ENCODE measurements at places on chromosomes 3 and 15.

GRCh38 chr15:81921163-81921562 is 124.7 kb downstream of the MEX3B start:
- DNase-seq = no peak

DNA sequence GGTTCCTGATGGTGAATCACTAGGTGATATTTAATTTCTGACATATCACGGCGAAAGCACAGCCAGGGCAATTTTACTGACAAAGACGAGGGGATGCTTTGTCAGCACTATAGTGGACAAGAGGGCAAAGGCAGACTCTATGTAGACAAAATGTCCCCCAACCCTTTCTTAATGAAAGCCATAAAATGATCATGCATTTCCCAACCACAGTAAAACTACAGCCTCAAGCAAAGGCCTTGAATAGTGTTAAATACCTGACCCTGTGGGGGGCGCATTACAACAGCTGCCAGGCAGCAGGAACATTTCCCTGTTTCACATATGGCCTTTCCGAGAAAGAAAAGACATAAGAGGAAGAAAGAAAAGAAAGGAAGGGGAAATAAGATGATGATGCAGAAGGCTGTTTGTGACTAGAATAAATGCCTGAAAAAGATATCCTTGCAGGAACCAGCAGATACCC is 49.5 kb downstream of the GLDN start:
- DNase-seq = no peak

DNA sequence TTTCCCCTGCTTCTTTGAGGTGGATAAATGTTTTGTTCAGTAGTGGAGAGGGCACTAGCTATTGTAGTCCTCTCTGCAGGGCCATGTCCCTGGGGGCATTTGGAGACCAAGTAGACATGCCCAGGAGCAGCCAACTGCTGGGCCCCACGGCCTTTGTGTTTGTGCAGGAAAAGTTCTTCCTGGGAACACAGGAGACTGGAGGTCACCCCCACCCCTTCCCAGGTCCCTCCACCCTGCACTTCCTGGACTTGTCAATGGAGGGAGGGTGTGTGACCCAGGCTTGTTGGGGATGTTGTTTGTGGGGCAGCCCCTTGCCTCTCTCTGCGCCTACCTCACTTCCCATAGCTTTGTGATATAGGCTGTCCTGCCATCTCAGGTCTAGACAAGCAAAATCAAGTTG is 317.0 kb upstream of the LRRFIP2 start:
- DNase-seq = no peak

DNA sequence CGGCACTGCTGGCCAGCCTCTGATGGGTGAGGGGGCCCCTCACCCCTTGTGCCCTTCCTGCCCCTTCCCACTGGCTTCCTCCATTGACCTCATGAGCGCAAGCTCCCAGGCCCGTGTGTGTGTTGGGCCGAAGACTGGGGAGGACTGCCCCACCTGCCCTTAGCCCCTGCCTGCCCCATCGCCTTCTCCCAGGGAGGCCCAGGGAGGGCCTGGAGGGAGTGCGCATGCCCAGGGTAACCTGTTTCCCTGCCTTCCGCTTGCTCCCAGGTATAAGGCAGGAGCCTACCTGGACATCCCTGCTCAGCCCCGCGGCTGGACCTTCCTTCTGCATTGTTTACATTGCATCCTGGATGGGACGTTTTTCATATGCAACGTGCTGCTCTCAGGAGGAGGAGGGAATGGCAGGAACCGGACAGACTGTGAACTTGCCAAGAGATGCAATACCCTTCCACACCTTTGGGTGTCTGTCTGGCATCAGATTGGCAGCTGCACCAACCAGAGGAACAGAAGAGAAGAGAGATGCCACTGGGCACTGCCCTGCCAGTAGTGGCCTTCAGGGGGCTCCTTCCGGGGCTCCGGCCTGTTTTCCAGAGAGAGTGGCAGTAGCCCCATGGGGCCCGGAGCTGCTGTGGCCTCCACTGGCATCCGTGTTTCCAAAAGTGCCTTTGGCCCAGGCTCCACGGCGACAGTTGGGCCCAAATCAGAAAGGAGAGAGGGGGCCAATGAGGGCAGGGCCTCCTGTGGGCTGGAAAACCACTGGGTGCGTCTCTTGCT is 8.8 kb downstream of the DLL4 start:
- DNase-seq = peak; percentile 42

DNA sequence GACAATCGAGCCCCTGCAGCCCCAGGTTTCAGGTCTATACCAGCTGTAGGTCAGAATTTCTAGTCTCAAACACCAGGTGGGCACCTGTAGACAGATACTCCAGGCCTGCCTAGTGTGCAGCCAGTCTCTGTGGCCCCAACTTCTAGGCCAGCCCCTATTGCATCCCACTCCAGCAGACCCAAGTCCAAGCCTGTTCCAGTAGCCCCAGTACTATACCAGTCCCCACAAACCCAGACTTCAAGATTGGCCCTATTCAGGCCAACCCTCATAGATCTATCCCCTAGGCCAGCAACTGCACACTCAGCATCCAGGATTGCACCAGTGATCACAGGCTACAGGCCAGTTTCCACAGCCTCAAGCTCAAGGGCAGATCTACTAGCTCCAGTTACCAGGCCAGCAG is 344.0 kb downstream of the PYDC2 start:
- no peak for DNase-seq

DNA sequence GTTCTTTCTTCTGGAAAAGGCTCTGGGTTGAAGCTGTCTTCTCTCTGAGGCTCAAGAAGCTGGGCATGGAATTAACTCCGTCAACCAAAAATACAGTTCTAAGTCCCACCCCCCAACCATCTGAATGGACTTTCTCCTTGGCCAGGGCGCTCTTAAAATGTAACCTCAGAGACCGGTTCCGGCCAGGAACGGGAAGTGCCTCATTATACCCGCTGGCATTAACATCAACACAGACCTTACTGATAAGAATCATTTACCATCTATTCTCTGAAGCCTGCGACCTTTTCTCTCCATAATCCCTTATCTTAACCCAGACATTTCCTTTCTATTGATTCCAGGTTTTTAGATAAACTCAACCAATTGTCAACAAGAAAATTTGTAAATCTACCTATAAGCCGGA is 64.7 kb downstream of the ATP1B3 start:
- DNase-seq = no peak

DNA sequence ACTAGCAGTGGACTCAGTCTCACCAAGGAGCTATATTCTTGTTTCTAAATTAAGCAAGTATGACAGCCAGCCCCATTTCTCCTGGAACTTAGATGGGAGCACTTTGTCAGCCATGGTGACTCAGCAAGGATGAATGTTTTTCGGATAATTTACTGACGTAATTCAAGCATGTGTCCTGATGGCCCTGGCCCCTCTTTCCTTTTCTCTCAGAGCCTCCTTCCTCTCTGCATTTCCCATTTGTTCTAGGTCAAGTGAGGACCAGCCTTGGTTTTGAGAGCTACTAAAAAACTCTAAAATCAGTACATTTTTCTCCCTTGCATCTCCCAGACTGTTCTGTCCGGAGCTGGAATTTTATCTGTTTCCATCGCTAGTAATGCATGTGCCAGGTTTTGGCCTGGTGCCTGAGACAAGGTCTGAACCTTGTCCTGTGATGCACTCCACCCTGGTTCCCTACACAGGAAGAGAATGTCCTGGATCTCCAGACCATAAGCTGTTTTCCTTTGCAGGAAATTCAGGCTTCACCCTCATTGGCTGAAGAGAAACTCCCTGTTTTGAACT is 256.6 kb upstream of the ROPN1 start:
- no peak for DNase-seq

- DNase-seq = no peak
Observed at GRCh38 chr3:95815828-95816227, 998.6 kb upstream of the EPHA6 start.

DNA sequence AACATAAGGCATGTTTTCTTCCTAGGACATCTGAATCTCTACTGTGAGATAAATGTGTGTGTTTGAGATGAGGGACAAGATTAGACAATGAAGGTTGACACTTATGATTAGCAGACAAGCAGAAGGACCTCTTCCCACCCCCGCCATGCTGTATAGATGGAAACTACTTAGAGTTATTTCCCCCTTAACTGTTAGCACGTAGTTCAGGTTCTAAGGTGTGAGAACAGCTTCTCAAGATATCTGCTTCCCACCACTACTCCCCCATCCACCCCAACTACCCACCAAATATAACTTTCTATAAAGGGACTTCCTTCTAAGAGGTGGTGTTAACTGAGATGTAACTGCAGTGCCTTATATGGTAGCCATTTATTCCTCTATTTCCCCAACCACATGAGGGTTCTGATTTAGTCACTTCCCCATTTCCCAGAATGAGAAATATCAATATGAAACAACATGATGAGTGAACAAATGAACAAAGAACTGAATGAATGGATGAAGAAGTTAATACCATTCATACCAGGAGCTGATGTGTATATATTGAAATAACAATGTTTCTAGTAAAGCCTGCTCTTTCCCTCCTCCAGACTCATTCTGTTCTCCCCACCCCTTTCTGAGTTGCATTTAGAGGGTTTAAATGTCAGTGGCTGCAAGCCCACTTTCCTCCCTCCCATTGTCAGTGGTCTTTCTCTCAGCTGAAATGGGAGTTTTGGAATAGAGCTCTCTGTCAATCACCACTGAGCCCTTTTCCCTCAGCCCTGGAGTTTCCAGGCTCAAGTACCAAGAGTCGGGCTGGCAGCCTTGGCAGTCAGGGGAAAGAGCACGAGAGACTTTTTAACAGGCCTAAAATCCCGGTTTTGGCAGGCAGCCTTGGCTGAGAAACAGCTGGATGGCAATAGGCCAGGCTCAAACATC is 7.7 kb upstream of the RFTN1 start:
- no peak for DNase-seq

DNA sequence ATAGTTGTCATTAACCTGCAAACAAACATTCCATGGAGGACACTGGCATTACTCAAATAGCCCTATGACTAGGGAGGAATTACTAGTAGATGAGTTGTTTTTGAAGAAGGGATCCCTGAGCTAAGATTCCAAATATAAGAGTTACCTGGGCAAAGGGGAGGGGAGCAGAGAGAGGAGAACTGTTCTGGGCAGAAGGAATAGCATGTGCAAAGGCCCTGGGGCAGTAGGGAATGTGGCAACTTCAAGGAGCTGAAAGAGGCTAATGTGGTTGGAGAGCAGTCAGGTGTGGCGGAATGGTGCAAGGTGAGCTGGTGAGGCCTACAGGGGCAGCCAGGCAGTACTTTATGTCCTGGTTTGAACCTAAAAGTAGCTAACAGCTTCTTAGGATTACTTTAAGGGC is 5.8 kb upstream of the IL17RD start:
- DNase-seq = no peak

DNA sequence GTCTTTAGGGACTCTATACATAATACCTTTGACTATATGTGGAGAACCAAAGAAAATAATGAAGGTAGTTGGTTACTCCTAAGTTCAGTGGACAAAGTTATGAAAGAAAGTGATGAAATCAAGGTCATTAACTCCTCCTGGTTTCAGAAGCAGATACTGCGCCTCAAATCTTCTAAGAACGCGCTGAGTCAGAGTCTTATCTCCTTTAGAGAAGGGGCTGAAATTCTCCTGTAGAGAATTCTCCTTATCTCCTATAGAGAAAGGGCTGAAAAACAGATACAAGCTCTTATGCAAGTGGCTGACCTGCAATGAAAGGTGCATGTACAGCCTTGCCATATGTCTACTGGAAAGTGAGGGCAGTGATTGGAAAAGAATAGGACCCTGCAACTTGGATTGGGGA is 824.2 kb downstream of the NSUN3 start:
- no peak for DNase-seq

DNA sequence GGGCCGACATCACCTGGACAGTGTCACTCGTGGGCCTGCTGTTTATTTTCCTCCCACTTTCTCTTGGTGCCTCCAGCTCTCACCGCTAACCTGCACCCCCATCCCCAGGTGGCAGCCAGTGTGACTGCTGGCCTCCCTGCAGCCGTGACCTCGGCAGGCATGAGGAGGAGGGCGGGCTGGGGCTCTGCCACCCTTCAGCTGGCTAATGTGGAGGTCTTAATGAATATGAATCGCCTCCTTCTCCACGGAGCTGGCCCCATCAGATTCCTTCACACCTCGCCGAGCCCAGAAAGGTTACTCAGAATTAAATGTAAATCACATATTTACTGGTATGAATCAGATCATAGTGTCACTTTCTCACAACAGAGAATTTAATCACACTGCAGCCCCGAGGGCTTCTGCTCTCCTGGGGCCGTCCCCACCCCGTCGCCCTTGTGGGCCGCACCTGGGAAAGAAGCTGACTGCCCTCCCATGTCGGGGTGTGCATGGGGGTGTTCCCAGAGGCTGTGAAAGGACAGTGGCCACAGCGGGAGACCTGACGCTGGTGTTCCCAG is 171.1 kb upstream of the TLE3 start:
- DNase-seq = no peak

DNA sequence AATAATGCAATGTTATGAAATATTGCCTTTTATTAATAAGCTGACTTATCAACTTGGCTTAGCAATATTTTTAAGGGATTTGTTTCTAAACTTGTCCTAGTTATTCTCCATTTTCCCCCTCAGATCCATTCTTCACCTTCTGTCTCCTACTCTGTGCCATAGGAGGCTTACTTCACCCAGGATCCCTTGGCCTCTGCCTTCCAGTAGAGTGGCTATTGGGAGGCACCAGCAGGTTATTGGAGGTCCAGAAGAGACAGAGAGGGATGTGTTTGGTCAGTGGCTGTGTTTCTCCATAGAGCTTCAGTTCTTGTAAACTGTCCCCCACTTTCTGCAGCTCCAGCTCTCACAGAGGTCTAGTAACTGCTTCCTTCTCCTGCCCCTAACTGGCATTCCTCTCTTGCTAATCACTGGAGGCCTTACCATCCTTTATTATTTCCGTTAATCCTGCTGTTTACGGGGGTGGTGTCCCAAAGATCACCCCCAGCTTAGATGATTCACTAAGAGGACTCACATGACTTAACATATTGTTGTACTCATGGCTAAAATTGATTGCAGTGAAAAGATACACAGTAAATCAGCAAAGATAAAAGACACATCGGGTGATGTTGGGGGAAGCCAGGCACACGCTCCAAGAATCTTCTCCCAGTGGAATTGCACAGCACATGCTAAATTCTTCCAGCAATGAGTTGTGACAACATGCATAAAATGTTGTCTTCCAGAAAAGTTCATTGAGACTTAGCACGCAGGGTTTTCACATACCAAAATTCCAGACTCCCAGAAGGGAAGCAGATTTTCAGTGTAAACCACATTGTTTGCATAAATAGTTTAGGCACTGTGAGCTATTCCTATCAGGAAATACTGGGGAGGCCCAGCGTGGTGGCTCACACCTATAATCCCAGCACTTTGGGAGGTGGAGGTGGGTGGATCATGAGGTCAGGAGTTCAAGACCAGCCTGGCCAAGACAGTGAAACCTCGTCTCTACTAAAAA is 67.5 kb downstream of the RPL22L1 start:
- peak; percentile 85 for DNase-seq

DNA sequence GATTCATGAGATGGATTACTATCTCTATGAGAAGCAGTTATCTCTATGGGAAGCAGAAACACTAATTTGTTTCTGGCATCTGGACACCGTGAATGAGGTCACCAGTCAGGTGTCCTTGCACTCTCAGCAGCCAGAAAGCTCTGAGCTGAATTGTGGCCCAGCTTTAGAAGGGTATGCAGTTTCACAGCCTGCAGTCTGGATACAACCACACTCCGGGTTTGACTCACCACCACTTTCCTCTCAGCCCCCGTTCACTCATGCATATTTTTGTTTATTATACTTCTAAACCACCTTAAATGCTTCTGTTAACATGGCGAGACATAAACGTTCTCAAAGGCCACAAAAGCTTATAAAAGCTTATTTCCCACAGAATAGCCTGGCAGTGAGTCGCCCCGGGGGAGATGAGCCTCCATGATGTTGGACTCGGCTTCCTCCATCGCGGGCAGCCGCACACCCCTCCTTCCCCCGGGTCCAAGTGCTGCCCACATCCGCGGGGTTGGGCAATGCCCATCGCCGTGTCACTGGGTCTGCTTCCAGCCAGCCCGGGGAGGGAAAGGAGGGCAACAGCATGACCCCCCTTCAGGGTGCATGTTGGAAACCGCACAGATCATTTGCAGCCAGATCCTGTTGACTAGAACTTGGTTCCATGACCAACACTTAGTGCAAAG is 16.8 kb upstream of the SLC41A3 start:
- peak; percentile 28 for DNase-seq
